Fibroblast of skin of right biceps (primary cell): ENCODE measurements at places on chromosomes 16 and 17.

DNA sequence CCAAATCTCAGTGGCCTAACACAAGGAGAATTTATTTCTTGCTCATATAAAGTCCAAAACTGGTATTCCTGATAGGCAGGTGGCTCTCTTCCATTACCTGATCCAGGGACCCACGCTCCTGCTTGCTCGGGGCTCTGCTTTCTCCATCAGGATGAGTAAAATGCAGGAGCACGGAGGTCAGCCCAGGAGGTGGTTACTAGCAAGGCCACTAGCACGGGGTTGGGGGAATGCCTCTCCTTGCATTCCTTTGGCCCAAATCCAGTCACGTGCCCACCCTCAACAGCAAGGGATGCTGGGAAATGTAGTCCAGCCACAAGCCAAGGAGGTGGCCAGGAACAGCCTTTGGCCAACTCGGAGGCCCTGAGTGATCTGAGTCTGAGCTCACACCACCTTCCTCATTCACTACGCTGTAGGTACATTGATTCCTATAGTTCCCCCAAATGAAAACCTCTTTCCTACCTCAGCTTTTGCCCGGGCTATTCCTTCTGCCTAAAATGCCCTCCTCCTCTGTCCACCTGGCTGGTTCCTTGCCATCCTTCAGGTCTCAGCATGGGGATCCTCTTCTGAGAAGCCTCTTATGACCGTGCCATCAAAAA lies 38.3 kb upstream of the HAPSTR1 start:
- peak; percentile 87 for DNase-seq

- no peak for DNase-seq
Observed at GRCh38 chr16:22692916-22693637, 120.9 kb upstream of the HS3ST2 start.

DNA sequence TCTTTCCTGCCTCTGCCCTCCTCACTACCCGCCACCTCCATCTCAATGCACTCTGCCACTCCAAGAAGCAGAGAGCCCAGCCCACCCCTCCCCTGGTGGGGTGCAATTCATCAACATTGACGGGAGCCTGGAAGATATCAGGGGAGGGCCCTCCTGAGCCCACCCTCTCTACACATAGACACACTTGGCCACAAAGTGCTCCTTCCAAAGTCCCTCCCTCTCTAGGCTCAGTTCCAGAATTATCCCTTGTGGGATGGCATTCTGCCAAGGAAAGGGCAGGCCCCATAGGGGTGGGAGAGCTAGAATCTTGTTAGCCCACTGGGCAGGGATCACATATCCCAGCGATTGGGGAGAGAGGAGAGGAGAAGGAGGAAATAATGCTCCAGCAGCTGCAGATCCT lies 66.2 kb downstream of the TMEM132E start:
- DNase-seq: peak; percentile 9

DNA sequence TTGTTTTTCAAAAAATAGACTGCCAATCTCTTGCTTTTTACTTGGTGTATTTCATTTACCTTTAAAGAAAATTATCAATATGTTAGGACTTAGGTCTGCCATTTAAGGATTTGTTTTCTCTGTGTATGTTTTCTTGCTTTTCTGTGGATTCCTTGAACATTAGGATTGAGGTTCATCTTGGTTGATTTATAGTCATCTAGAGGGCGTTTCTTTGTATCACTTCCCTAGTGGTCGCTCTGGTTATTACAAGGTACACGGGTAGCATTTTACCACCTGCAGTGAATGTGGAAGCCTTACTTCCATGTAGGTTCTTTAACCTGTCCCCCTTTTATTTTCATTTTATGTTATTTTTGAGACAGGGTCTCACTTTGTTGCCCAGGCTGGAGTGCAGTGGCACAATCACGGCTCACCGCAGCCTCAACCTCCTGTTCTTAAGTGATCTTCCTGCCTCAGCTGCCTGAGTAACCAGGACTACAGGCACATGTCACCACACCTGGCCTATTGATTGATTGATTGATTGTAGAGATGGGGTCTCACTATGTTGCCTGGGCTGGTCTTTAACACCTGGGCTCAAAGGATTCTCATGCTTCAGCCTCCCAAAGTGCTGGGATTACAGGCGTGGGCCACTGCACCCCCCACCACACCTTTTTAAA lies 35.2 kb upstream of the CBX4 start:
- DNase-seq: peak; percentile 16

GRCh38 chr17:44898768-44899073 lies 524 bp downstream of the EFTUD2 start:
- DNase-seq: no peak

DNA sequence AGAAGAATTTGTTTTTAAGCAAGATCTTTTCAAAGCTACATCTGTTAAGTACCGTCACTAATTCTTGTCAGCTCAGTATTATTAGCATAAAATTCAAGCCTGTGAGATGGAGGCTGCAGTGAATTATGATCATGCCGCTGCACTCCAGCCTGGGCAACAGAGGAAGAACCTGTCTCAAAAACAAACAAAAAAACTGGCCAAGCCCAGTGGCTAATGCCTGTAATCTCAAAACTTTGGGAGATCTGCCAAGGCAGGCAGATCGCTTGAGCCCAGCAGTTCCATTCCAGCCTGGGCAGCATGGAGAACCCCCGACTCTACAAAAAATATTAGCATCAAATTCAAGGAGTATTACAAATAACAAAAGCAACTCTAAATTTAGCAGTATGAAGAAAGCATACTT lies 88.0 kb downstream of the STXBP4 start:
- no peak for DNase-seq

- no peak for DNase-seq
Observed at GRCh38 chr17:78784352-78784751, 2.3 kb upstream of the CYTH1 start.
